CMK (cell line): ENCODE measurements at places on chromosomes 5 and 9.

DNA sequence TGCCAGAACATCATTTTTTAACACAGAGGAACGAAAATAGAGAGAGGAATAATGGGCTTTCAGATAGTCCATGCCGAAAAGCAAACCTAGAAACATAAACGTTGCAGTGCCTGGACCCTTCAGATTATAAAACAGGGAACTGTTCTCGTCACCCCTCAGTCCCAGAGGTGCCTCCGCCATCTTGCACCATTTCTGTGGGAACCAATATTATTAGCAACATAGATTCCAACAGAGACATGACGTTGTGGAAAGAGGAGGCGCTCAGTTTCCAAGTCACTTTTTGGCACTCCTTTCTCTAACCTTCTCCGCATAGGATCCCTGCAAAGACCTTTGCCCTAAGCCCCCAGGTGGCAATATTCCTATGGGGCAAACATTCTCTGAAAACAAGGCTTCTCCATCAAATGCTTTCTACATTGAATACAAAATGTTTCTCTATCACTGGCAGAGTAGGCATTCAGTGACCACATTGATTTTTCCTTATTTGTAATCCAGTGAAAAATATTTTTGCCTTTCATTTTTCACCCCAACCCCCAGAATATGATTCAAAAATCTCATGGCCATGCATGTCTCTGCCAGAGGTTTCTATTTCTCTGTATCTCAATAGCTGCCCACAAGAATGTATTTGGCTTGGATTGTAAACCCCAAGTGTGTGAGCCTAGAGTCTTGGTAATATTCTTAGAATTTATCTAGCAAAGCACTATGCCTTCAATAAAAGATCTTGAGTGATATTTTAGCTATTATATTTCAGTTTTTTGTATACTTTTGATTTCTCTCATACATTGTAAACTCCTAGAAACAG is 500.8 kb upstream of the WWC1 start:
- no peak for DNase-seq

GRCh38 chr5:29950416-29951145 is 1242.9 kb upstream of the CDH6 start:
- peak; percentile 8 for DNase-seq

GRCh38 chr5:132301344-132302271 is 7.4 kb downstream of the SLC22A4 start:
- no peak for DNase-seq

- DNase-seq, result no peak
Observed at GRCh38 chr9:101270302-101270701, 114.5 kb downstream of the BAAT start.

- no peak for DNase-seq
Observed at GRCh38 chr9:6884101-6884500, 126.3 kb downstream of the KDM4C start.

DNA sequence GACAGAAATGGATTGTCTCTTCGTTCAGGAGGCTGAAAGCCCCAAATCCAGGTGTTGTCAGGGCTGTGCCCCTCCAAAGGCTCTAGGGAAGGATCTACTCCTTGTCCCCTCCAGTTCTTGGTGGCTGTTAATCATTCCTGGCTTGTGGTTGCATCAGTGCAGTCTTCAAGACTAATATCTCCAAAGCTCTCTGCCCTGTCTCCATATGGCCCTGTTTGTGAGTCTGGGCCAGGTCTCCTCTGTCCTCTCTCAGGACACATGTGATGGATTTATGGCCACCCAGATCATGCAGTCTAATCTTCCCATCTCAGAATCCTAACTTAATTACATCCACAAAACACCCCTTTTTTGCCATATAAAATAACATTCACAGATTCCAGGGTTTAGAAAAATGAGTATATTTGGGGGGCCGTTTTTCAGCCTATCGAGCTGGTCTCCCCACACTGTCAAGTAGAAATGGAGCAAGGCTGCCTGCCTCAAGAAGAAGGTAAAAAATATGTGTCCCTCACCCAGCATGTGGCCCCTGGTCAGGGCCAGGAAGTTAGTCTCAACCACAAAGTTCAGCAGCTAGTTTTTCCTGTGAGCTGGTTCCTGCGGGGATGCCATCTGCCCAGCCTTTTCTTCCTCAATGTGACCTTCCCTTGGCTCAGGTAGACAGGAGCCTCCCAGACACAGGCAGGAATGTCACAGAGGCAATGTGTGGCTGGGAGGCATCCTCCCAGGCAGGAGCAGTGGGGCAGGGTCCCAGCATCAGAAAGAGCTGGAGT is 509.4 kb downstream of the IRX1 start:
- DNase-seq, result no peak

DNA sequence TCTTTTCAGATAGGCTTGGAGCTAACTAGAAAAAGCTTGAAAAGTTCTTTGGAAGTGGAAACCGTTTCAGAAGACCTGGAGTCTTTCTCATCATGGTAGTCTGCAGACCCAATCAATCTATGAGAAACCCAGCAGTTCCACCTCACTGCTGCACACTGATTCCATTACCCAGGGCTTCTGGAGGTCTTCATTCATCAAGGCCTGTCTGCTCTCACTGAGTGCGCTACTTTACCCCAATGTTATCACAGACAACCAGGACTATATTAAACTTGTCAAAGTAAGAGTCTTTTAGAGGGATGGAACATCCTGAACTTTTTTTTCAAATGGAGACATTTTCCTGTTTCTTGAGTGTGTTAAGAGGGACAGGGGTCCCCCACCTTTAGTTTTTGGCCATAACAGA is 93.1 kb downstream of the BOD1 start:
- DNase-seq, result no peak

- no peak for DNase-seq
Observed at GRCh38 chr5:99068944-99069650, 140.3 kb upstream of the CHD1 start.

DNA sequence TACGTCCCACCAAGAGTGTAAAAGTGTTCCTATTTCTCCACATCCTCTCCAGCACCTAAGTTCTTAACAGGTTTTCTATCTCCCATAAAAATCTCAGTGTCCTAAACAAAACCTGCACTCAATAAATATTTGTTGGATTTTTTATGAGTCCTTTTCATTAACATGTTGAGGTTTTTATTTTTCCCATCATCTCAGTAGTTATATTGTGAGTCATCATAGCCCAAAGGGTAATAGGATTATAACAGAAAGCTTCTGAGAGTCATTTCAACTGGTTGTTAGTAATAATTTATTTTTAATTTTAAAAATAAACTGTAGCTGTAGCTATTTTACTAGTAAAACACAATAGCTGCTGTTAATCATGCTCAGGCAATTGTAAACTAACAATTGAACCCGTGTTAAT is 331.6 kb upstream of the SLC30A5 start:
- no peak for DNase-seq

DNA sequence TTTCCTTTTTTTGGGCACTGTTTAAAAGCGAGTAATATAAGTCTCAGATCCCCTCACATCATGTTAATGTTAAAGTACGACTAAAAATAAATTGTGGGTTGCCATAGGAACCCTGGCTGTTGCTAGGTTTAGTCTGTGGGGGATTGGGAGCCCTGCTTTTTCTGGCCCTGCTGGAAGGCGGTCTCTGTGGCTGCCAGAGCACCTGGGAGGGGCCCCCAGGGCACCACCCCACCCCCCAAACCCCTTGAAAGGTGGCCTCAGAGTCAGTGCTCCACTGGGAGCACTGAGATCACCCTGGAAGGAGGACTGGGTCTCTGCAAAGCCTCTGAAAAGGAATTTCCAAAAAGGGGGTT is 66.2 kb upstream of the NEURL1B start:
- no peak for DNase-seq

- DNase-seq, result no peak
Observed at GRCh38 chr9:2418619-2419018, 203.0 kb upstream of the VLDLR start.

DNA sequence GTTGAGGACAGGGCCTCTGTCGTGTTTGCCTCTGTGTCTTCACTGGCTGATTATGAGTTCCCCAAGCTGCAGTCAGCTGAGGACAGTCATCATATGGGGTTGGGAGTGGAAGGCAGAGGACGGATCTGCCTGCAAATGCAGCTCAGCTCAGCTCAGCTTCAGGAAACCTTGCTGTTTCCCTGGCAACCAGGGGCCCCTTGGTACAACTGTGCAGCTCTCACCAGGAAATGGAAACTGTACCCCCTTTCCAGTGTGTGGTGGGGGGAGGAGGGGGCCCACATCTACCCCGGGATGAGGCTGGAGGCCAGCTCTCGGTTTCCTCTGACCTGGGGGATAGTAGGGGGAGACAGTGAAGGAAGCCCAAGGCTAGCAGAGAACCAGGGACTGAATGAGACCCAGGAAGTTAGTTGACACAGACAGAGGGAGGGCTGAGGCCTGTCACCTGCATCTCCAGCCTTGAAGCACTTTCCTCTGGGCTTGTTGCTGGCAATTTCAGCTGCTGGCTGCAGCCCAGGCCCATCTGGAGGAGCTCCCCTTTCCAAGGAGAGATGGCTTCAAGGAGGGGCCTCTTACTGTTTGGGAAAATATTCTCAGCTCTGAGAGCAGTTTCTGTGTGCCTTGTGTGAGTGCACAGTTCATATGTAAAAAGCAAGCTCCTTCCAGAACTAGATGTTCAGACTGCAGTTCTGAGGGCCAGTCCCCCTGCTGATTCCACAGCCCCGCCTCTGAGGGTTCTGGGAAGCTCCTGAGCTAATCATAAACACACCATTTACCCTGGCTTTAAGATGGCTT is 6.9 kb downstream of the ANXA6 start:
- no peak for DNase-seq

DNA sequence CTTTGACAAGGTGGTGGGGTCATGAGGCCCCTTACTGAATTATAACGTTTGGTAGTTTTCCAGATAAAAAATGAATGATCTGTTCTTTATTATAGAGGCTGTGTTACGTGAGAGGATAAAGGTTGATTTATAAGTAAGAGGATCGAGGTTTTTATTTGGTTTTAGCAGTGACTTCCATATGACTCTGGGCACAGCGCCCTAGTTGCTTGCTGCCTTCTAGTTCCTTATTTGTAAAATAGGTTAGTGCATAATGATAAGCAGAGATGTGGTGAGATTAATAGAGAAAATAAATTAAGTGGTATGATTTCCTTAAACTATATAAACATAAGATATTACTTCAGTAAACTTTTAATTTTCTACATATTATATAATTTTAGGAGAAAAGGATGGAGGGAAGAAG is 29.8 kb downstream of the MRRF start:
- no peak for DNase-seq

DNA sequence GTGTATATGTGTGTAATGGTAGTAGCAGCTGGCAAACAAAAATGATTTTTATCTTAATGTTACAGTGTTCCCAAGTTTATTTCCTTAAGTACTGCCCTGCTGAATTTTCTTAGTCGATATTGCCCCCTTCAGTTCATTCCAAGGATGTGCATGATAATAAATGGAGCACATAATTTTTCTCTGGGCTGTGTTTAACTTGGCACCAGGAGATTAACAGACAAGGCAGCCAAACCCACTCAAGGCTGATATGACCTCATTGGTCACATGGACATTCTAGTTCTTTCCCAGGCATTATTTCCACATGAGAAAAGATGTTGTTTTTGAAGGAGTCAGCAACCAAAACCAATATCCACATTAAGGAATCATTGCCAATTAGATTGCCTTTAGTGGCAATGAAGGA is 61.8 kb downstream of the COX7C start:
- DNase-seq, result no peak

GRCh38 chr5:151037561-151038411 is 17.4 kb downstream of the GPX3 start:
- DNase-seq, result no peak

GRCh38 chr5:65817931-65818330 is 95.9 kb downstream of the NLN start:
- no peak for DNase-seq

DNA sequence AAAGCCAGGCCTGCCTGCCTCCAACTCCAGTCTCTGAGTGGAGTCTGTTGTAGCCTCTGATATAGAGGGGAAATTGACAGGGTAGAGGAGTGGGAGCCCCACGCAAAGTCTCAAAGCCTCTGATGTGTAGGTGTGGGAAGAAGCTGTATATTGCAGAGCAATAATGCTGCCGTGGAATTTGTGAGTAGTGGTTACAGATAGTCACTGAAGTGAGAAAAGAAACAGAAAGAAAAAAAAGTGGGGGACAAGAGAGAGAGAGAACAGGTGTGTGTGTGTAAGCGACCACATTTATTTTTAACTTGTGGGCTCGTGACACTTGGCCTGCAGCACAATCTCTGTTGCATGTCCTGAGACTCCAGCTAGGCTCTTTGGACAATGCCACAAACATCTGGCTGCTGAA is 227.8 kb downstream of the NSG2 start:
- no peak for DNase-seq

DNA sequence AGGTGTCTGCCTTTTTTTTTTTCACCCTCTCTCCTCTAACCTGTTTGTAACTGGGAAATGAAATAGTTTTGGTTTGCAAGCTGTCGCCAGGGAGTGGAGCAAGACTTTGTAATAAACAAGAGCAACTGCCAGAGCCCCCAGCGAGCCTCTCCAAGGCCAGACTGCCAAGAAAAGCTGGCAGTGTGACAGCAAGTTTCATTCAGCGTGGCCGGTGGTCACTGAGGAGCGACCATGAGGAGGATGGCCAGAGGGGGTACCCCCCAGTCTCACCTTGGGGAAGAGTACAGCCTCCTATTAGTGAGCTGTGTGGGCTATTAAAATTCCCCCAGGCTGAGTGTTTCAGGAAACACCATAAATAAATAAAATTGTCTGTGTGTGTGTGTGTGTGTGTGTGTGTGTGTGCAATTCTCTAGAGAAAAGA is 49.9 kb downstream of the ZFAND5 start:
- DNase-seq, result no peak
